ENCODE measurements at places on chromosomes 3 and 15.

- DNase-seq = no peak
These were observed 386.7 kb downstream of the UNC13C start for GRCh38 chr15:54364961-54365360.

DNA sequence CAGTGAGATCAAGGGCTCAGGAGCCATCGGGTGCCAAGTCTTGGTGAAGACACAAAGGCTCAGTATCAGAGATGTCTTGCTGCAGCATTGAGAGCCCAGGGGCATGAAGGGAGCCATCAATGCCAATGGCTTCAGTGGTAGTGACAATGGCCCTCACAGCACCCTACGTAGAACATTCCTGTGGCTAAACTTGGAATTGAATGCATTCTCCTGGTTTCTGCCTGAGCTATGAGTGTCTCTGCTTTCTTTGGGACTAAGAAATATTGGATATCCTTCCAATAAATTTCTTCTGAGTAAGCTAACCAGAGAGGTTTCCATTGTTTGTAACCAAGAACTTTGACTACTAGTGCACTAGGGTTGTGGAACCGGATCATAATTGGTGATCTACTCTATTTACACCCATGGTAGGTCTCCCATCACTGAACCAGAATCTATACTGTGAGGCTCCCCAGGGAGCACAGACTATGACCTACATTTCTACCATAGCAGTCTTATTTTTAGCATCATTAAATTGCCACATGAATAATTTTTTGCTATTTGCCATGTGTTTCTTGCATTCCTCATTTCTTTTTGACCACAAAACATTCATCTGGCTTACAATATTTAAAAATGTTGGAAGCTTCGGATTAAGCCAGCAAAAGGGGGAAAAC, 31.6 kb upstream of the PDZRN3 start:
- DNase-seq = no peak

GRCh38 chr15:62912808-62913207, 129.7 kb upstream of the TPM1 start:
- no peak for DNase-seq

- no peak for DNase-seq
These were observed 241.6 kb upstream of the COL8A1 start for GRCh38 chr3:99396651-99397275.

DNA sequence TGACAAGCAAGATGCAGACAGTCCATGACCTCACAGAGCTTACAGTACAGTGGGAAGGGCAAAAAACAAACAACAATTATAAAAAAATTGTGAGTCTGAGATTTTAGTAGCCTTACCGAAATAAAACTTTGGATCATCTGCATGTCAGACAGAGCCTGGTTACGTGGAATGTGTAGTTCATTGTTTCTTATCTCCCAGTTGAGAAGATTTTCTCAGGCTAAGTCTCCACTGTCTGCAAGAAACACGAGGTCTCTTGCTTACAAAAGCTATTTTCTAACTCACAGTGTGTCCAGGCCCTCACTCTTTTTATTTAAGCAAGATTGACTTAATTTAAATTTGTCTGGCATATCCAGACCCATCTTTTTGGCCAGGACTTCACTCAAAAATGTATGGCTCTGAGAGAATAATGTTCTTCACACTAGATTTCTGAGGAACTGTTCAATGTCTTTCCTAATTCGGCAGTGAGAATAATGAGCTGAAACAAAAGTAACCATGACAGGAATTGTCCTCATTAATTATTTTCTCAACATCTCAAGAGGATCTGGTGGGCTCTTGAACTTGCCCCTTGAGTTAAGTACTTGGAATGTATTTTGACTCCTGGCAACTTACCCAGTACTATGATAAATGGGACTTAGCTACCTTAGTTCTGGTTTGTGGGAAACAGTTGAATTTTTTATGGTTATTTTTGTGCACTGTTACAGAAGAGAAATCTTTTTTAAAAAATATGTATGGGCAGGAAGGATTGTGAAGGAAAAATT, 265.1 kb upstream of the COL8A1 start:
- DNase-seq = no peak

DNA sequence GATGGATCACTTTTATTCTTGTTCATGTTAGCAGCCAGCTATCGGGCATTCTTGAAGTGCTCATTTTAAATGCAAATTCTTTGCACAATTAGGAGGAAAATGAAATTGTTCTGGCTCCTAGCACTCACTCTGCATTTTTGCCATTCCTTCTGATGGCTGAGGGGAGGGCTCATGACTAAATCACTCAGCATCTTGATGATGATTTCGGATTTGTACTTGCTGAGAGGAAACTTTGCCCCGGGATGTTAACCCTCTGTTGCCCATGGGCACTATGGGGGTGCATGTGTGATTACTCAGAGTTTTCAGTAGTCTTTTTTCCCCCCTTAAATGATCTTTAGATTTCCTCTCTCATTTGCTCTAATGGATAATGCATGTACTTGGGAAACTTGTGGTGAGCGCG, 299.6 kb upstream of the C2CD4B start:
- no peak for DNase-seq

DNA sequence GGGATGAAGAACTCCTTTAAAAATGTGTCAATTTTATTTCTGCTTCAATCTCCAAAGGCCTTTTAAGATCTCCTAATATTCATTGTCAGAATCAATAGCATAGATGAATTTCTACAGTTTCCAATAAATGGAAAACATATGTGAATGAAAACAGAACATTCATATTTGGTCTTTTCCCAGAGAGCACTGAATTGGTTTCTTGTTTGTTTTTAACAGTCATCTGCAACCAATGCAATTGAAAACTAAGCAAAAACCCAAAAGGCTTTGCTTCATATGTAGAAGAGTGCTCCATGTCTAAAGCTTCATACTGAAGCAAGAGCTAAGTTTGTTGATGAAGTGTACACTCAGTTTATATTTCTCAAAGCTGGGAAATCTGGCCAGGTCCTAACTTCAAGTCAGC, 426.5 kb upstream of the CDIN1 start:
- no peak for DNase-seq
